Activated CD8-positive, alpha-beta memory T cell treated with anti-CD3 and anti-CD28 coated beads, Interleukin-2, amount 10 ng/mL, durations not matched to agents 7 days and 5 days (primary cell): ENCODE measurements at places on chromosomes 5 and 9. TPM values are rescaled to one million over a fixed set of nuclear protein-coding genes. Genes with fewer than 3 reads are reported as not detected.

The OLFM1 gene
- total RNA-seq = 0.30 TPM

The FST gene
- total RNA-seq = 0.47 TPM

The GFRA3 gene
- 0.19 TPM for total RNA-seq

The PTGDS gene
- 3.2 TPM for total RNA-seq

GRCh38 chr5:168131519-168131918, 159.9 kb upstream of the WWC1 start:
- no peak for DNase-seq

GRCh38 chr5:168737066-168737465, 157.9 kb upstream of the PANK3 start:
- DNase-seq = no peak
